ENCODE measurements at places on chromosomes 5 and 9.

- DNase-seq, result no peak
Observed at GRCh38 chr9:124855944-124856765, 2.9 kb downstream of the WDR38 start.

- no peak for DNase-seq
Observed at GRCh38 chr9:129910628-129911567, 75.6 kb downstream of the USP20 start.

- DNase-seq, result peak; percentile 93
Observed at GRCh38 chr5:98771382-98772109, 1.9 kb upstream of the RGMB start.

- DNase-seq, result no peak
Observed at GRCh38 chr5:660491-661030, 32.6 kb downstream of the TPPP start.

DNA sequence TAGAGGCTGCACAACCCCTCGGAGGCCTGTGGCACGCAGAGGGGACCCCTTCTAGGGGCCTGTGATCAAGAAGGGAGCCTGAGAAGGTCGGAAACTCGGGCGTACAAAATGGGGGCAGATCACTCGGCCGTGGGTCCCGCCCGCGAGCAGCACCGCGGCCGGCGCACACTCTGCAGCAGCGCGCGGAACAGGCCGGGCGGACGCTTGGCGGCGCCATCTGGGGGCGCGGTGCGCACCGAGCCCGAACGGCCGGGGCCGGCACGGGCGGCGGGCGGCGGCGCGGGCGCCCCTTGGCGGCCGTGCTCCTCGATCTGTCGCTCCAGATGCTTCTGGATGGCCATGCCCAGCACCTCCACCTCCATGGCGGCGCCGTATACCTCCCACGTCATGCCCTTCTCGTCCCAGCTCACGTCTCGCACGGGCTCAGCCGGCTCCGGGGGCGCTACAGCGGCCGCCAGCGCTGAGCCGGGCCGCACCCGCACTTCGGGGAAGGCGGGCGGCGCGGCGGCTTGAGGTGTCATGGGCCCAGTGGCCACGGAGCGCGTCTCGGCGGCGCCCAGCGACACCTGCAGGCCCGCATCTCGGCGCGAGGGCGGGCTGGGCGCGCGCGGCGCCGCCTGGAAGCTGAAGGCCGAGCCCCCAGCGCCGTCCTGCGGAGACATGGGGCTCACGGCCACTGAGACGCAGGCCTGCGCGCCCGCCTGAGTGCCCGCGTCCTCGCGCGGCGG lies 13.1 kb downstream of the GPRIN1 start:
- no peak for DNase-seq

GRCh38 chr5:54388409-54388808 lies 67.1 kb upstream of the HSPB3 start:
- DNase-seq, result no peak

DNA sequence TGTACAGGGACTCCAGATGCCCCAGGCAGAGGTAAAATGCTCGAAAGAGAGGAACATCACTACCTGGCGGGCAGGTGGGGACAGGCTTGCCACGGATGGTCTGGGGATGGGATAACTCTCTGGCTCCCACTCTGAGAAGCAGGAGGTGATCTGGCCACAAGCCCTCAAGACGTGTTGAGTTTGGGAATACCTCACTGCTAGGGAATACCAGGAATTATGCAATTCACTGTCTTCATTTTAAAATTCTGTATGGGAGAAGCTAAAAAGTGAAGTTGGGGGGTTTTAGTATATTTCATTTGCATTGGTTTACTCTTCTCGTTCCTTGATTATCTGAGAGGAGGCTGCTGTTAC lies 510.4 kb downstream of the CCDC171 start:
- no peak for DNase-seq

- peak; percentile 40 for DNase-seq
Observed at GRCh38 chr5:4868140-4868735, 271.9 kb upstream of the ADAMTS16 start.

DNA sequence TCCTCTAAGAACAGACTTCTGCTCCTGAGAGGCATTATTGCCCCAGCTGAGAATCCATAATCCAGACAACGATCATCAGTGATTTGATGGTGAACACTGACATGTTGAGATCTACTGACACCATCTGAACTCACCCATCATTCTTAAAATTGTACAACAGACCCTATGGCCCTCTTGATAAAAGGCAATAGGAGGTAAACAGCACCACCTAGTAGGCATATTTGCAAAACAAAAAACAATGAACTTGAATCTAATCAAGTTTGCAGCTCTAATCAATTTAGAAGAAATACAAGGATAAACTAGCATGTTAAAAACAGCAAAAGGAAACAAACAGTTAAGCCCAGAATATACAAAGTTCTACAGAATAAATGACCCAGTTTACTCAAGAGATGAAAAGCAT lies 89.6 kb downstream of the SFXN1 start:
- no peak for DNase-seq

- no peak for DNase-seq
Observed at GRCh38 chr9:7169717-7170389, 412.1 kb downstream of the KDM4C start.

DNA sequence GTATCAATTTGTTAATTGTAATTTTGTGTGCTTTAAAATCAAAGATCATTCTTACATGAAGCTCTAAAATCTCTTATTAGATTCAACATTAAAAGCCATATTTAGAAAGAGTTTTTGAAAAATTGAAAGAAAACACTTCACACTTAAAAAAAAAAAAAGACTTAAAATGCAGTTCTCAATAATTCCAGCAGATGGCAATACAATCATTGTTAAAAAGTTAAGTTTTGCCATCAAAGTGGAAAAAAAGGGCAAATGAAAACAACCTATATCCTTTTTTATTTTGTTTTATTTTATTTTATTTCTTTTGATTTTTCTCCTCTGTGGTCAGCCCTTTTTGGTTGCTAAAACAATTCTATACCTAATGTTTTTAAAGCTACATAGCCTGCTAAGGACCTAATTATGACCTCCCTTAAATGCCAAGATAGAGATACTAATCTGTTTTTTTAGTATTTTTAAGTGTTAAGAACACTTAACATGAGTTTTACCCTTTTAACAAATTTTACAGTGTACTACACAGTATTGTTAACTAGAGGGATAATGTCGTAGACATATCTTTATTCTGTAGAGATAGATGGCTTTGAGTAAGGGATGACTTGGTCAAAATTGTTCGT lies 154.2 kb upstream of the DAB2 start:
- DNase-seq, result no peak

DNA sequence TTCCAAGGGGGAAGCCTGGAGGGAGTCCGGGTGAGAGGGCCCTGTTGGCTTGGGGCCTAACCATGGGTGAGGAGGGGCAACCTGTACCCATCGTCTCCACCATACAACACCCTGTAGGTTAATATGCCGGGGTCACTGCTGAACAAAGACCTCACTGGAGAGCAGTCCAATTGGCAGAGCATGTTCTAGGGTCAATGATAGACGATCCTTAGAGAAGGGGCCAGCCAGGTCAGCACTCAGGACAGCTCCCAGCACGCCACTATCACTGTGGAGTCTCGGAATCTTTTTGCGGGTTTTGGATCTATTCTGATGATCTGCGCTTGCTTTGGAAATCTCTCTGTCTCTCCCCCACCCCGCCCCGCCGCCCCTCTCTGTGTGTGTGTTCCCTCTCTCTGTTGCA lies 218.4 kb upstream of the MVB12B start:
- no peak for DNase-seq

DNA sequence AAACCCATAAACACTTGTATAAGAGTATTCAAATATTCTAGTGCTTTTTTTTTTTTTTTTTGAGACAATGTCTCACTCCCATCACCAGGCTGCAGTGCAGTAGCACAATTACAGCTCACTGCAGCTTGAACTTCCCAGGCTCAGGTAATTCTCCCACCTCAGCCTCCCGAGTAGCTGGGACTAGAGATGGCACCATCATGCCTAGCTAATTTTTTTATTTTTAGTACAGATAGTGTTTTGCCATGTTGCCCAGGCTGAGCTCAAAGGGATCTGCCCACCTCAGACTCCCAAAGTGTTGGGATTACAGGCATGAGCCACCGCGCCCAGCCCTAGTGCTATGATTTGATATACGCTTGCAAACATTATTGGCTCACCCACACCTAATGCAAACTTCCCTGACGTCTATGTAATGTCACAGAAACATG lies 11.8 kb downstream of the IL6ST start:
- no peak for DNase-seq

DNA sequence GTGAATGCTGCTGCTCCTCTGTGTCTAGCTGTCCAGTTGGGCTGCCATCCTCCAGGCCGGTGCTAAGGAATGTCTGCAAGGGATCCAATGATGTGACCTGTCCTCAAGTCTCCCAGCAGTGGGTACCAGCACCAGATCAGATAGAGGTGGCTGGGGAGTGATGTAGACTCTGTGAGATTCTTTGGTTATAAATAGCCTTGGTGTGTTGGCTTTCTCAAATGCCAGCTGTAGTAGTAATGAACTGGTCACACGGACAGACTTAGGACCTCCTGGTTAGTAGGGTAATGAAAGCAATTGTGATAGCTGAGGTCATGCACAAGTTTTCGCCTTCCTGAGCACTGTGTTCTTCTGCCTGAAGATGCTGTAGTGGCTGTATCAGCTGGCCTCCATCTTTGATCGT lies 29.9 kb upstream of the RANBP6 start:
- no peak for DNase-seq

DNA sequence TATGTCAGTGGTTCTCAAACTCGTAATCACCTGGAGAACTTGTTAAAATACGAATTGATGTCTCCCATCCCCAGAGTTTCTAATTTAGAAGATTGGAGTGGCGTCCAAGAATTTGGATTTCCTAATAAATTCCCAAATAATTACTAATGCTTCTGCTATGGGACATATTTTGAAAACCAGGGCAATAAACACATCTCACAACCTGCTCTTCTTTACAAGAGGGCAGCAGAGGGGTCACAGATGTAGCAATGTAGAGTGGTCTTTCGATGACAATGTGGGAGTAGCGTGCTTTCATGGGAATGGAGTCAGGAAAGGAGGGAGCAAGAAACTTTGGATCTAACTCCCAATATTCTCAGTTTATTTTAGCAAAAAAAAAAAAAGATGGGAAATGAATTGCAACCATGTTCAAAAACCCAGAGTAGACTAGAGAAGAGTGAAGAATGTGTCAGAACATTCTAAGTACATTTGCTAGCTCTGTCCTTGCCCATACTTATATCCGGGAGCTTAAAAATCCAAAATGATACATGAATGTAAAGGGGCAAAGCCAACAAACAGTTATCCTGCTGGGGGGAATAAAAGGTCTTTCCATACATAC lies 33.8 kb upstream of the ALDH1A1 start:
- DNase-seq, result no peak

- DNase-seq, result no peak
Observed at GRCh38 chr5:120848883-120849282, 384.8 kb downstream of the PRR16 start.

GRCh38 chr5:133219296-133219695 lies 167.5 kb downstream of the HSPA4 start:
- DNase-seq, result no peak

DNA sequence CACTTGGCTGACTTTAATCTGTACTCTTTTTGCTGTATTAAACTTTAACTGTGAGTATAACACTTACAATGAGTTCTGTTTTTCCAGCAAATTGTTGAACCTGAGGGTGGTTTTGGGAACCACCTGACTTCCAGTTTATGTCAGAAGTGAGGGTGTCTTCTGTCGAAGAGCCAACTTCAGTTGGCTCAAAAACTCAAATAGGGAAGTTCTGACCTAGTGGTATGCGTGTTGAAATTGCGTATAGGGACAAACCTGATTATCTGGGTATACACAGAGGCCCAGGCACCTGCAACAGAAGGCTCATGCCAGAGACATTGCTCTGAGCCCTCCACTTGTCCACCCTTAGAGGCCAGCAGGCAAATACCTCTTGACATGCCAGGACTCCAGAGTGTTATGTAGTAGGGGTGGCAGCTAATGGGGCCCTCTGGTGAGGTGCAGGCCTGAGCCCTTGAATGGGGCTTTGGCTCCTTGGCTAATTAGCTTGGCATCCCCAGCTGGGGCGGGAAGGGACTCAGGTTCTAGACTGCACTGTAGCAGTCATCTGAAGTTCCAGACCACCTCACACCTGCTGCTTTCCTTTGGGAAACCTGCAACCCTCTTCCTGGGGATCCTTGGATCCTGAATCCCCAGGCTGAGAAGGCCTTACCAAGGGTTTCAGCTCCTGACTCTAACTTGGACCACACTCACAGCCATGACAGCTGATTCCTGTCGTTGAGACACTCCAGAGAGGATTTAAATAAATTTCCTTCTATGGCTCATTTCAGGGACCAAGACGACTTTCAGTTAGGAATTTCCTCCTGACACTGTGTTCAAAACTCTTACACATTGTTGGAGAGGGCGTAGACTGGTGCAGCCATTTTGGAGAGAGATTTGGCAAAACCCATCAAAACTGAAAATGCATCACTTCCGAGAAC lies 189.6 kb downstream of the HSPA4 start:
- DNase-seq, result no peak

- no peak for DNase-seq
Observed at GRCh38 chr5:178507151-178507932, 82.9 kb downstream of the COL23A1 start.

DNA sequence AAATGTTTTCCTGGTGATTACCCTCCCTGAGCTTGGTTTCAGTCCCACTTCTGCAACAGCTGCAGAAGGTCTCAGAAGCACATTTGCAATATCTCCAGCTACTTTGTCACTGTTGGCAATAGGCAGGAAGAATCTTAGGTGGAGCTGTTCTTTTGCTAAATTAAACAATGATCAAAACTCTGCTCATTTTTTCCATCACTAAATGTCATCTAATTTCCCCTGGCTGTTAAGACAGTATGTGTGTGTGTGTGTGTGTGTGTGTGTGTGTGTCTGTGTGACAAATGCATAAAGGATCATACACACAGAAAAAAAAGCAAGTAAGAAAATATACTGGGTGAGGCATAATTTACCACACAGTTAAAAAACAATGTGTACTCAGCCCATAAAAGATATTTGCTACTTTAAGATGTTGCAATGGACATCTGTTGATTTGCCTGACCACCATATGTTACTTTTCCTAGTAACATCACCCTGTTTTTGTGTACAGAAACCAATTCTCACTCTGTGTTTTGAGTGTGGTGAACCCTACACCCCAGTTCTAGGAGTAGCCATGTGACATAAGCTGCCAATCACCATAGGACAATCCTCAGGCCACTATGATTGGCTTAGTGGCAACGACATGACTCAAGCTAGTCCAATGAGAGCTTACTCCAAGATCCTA lies 572.6 kb upstream of the CLINT1 start:
- no peak for DNase-seq

DNA sequence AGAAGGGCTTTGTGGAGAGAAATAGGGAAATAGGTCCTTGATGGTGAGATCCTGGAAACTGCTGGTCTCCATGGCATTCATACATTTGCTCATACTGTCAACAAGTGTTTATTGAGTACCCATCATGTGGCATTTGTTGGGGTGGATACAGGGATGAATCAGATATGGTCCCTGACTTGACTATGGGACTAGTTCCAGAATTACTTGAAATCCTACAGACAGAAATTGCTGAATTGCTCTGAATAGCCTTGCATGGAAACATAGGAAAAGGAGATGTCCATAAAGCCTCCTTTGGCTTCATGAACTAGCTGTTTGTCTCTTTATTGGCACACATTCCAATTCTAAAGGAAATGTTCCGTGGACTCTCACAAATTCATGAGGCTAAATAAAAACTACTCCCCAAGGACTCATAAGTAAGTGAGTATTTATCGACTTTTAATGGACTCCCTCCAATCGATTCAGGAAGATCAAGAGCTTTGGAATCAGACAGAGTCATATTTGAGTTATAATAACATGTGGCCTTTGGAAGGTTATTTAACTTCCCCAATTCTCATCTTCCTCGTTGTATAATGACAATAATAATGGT lies 122.4 kb upstream of the C6 start:
- no peak for DNase-seq
